NB4 (cell line): ENCODE measurements at places on chromosomes 11 and 22.
A peak's percentile ranks its signal among the peaks of the same experiment; 100 is the strongest.

GRCh38 chr11:113728814-113729213 lies 22.7 kb upstream of the TMPRSS5 start:
- DNase-seq: peak; percentile 57

DNA sequence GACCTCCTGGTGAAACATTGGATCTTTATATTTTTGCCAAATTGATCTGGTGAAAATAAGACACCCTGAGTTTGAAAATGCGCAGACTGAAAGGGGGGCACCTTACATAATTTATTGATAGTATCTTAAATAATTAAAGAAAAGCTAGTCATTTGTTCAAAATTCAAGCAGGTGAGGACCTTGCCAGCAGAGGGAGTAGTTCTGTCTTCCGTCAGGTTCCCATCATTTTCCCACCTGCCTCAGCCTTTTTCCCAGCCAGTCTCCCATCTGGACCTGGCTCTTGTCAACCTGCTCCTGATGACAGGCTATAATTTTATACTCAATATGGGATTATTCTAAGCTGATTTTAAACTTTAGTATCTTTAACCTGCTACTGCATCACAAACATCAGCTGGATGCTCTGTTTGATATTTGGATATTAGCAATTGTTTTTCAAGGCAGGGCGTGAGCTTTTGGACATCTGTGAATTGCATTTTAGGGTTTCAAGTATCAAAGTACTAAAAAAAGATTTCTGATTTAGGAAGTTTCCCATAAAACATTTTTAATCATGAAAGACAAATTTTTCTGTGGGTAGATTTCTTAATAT lies 132.0 kb downstream of the ELP4 start:
- peak; percentile 16 for DNase-seq

- no peak for DNase-seq
These were observed 13.2 kb downstream of the RAC2 start for GRCh38 chr22:37230673-37231405.

DNA sequence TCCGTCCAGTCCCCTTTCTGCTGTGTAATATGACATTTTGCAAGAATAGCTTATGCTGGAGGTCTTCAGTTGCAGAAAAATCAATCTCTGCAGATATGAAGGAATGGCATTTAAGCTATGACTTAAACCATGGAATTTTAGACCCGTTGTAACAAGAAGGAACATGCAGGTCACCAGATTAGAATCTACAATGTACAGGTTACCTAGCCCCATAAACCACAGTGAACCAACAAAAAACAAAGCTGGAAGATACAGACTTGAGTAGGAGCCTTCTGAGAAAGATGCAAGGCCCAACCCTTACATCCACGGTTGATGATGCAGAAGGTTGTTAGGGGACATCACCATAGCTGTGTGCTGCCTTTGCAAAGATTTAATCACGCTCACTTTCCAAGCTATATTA lies 132.5 kb downstream of the WT1 start:
- DNase-seq: no peak

- no peak for DNase-seq
These were observed 128.4 kb downstream of the BUD13 start for GRCh38 chr11:116644201-116644940.

DNA sequence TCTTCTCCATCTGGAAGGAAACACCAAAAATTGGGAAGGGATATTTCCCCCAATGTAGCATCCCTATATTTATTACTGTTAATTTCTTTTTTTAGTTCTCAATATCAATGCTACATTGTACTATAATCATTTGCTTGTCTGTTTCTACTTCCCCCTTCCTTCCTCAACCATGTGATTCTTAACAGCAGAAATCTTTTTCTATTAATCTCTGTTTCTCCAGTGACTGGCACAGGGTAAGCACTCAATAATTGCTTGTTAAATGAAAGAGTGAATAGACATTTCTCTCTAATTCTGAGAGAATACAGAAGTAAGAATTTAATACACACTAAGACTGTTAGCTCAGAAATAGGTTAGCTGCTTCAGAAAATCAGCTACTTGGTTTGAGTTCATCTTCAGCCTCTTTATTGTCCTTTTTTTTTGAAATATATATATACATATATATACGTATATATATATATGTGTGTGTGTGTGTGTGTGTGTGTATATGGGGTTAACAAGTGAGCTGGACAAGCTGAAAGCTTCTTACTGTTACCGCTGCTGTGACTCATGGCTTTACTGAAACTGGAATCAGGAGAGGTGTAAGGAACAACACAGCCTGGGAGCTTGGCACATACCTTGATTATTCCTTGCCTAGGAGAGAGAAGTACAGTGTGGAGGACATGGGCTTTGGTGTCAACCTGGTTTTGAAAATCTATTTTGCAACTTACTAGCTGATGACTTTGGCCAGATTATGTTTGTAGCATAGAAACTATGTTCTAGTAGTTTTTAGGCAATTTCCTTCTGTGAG lies 26.2 kb upstream of the PDE3B start:
- no peak for DNase-seq

DNA sequence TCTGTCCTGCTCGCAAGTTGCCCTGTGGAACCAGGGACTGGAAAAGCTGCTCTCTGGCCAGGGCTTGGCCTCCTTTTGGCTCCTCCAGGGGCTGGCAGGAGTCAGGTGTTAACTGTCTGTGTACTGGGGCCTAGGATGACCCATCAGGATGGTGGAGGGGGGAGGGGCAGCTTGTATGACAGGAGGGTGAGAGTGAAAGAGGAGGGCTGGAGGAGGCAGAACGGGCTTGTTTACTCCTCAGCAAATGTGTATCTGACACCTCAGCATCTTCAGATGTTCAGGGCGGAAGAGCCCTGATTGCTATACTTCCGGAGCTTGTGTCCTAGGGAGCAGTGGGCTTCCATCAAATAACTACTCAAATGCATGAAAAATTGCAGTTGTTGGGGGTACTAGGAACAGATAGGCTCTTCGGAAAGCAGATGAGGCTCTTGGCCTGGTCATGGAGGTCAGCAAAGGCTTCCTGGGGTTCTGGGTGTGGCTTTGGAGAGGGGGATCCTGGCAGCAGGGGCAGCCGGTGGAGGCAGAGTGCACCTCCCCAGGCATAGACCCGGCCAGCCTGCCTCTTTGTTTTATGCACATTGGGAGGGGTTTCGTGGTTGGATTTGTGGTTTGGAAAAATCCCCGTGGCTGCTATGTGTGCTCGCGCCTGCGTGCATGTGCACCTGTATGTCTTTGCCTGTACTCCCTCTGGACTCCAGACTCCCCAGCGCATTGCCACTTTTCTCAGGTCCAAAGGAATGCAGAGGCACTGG lies 31.2 kb downstream of the CD82 start:
- DNase-seq: peak; percentile 28

DNA sequence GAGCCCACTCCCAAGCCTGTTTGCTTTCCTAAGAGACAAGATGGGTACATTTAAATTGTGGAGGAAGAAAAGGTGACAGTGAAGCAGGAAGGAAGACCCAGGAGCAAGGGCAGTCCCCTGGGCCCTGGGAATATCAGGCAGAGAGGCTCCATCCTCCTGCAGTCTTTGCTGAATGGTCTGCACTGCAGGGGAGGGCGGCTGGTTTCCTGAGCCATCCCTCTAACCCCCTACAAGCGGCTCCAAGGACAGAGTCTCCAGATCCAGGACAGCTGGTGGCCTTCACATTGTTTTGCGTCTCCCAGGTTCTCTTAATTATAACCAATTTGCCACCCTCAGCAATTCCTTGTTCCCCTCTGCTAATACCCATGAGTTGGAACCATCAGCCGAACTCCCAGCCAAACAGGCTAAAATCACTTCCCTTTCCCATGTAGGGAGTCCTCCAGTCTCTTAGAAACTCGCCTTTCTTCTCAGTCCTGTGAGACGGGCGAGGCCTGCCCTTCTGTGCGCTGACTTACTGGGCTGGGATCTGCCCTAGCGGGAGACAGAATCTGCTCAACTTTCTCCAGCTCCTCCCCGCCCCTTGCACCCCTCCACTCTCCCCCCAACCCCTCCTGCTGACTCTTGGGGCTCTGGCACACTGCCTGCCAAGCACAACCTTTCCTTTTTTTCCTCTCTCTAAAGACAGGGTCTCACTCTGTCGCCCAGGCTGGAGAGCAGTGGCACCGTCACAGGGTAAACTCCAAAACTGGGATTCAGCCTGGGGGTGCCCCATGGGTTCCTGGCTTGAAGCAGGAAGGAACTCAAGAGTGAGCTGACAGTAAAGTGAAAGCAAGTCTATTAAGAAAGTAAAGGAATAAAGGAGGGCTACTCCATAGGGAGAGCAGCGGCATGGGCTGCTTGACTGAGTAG lies 53.4 kb upstream of the EMID1 start:
- no peak for DNase-seq

DNA sequence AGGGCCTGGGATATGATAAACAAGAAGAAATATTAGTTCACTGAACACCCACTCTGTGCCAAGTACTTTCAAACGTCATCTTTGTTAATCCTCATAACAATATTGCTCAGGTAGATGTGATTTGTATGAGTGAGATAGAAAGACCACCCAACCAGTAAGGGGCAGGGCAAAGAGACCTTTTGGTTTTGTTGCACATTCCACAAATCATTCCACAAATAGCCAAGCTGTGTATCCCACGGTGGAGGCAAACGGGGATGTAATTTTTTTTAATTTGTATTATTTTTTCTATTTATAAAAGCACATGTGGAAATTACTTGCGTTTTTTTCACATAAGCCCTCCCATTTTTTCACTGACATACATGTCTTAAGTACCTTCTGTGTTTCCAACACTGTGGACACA lies 29.0 kb downstream of the LAYN start:
- DNase-seq: no peak
